ENCODE measurements at places on chromosomes 3 and 15.
A peak's percentile ranks its signal among the peaks of the same experiment; 100 is the strongest.

DNA sequence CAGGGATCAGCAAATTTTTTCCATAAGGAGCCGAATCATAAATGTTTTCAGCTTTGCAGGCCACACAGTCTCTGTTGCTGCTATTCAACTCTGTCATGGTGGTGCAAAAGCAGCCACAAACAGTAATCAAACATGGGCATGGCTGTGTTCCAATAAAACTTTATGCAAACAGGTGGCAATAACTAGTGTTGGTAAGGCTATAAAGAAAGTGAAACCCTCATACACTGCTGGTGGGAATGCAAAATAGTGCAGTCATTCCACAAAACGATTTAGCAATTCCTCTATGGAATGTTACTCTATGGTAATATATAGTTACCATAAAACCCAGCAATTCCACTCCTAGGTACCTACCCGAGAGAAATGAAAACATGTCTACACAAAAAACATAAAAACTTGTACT is 14.0 kb upstream of the MRPS25 start:
- DNase-seq: no peak

DNA sequence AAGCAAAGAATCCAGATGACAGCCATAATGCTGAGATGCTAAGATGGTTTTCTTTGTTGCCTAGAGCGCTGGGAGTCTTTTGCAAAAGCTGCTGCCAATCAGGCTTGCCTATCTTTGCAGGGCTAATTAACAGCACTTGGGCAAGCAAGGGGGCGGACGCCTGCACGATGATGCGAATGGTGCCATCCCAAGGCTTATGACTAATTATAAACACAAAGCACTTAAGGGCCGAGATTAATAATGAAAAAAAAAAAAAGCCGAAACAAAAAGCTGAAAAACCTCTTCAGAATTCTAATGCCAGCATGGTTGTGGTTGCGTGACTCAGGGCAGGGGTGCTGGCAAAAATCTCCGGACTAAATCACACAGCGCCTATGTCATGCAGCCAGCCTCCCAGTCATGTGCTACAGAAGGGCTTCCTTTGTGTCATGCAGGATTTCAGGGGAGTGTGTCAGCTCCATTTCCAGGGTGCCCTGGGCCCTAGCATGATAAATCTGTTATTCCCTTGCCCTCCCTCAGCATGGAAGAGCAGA is 185.0 kb upstream of the ANKRD28 start:
- DNase-seq: no peak

- no peak for DNase-seq
Measured at GRCh38 chr3:108780235-108780634, 23.0 kb upstream of the RETNLB start.

- DNase-seq: no peak
Measured at GRCh38 chr3:168611826-168612225, 516.1 kb upstream of the GOLIM4 start.

- DNase-seq: no peak
Measured at GRCh38 chr3:25679642-25680302, 15.1 kb upstream of the TOP2B start.

DNA sequence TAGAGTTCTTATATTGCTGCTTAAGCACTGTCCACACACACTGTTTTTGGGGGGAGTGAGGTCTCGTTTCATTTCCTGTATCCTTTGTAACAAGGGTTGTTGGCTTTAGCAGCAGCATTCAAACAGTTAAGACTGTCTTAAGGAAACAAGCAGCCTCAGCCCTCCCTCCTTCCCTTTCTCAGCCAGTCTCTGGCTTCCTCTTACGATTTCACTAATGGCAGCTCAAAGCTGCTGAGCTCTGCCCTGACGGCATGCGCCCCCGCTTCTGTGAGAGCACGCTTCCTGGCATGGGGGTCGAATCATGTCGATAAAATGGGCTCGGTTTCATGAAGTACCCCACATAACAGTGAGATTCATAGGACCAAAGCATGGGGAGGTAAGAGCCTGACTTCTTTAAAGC is 105.0 kb downstream of the KLHL25 start:
- no peak for DNase-seq

DNA sequence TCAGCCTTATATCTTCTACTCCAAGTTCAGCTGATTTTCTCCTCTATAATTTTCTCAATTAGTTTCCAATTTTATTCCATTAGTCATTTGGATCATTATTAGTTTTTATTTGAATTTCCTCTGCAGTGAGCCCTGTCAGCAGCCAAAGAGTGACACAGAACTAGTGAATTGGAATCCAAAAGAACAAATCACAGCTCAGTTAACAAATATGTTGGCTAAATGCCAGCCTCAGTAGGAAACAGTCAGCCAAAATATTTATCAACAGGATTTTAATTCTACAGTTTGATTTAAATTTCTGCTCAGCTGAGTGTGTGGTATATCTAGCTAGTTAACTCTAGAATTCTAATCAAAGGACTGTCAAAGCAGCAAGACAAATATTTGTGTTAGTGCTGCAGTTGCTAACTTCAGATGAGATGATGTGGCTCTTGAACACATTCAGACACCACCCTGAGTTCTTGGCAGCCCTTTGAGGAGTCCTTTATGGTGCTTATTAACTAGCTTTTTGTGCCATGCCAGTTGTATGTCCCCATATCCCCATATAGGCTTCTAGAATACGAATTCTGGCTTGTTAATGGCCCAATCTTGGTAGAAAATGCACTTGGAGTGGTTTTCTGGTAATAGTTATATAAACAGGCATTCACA is 194.5 kb downstream of the CPNE4 start:
- no peak for DNase-seq

DNA sequence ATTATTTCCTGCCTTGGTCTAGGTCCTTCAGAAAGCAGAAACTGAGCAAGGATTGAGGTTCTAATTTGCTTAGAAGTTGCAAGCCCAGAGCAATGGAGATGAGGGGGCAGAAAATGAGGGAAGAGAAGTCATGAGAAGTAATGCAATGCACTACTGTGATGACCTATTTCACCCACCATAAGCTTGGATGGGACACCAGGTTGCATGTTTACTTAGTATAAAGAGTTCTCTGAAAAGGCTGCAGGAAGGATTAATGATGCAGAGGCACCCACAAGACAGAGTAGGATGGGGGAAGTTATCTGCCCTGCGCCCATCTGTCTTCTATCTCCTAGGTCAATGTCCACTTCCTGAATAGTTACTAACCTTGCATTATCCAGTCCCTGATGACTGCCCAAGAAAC is 84.8 kb upstream of the SNRK start:
- no peak for DNase-seq

DNA sequence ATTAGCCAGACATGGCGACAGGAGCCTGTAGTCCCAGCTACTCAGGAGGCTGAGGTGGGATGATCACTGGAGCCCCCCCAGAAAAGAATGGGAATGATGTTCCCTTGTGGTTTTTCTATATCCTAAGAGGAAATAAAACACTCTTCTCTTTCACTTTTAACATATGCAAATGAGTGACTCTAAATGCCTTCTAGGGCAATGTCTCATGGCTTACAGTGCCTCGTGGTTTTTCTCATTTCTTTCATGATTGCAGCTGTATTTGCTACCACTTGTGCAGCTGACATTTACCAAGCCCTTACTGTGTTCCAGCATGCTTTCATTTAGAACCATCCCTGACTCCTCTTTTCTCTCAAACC is 26.4 kb downstream of the STOML1 start:
- DNase-seq: peak; percentile 48

DNA sequence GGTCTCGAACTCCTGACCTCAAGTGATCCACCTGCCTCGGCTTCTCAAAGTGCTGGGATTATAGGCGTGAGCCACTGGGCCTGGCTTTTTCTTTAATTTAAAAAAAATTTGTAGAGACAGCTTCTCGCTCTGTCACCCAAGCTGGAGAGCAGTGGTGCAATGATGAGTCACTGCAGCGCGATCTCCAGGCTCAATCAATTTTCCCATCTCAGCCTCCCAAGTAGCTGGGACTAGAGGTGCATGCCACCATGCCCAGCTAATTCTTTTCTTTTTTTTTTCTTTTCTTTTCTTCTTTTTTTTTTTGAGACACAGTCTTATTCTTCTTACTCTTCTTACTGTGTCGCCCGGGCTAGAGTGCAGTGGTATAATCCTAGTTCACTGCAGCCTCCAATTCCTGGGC is 19.8 kb downstream of the TUBGCP4 start:
- DNase-seq: no peak

DNA sequence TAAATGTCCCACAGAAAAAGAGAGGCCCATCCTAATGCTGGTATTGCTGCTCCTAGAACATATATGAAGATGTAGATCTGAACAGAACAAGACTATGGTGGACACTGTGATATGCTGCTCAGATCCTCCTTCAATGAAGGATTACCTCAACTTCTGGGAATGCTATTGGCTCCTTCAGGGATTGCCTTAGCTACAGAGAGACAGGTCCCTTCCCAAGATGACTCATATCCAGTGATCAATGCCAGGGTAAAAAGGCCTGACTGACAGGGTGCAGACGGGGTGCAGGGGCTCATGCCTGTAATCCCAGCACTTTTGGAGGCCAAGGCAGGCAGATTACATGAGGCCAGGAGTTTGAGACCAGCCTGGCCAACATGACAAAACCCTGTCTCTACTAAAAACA is 20.5 kb upstream of the STAG1 start:
- DNase-seq: no peak

- DNase-seq: no peak
Measured at GRCh38 chr3:15159501-15160136, 46.4 kb upstream of the CAPN7 start.

- DNase-seq: no peak
Measured at GRCh38 chr3:156792114-156792513, 34.0 kb upstream of the LEKR1 start.

DNA sequence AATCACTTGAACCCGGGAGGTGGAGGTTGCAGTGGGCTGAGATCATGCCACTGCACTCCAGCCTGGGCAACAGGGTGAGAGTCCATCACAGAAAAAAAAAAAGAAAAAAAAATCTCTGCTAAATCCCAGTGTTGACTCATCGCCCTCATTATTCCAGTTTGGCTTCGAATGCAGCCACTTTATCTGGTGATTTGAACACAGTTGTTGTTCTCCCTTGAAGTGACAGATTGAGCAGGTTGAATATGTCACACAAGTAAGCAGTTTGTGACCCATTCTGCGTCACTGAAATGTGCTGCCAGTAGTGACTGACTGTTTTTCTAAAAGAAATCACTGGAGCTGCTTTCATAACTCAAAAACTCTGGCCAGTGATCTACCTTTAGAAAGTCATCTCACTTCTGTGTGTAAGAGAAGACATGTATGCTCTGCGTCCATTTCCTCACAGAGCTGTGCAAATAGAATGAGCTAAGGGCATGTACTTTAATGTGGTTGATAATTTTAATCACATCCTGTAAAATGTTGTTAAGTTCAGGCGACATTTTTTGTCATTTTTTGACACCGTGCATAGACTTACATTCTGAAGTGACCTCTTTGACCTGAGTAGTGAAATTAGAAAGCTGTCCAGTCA is 12.5 kb downstream of the DOCK3 start:
- no peak for DNase-seq

- no peak for DNase-seq
Measured at GRCh38 chr3:178671791-178672190, 135.6 kb downstream of the KCNMB2 start.

DNA sequence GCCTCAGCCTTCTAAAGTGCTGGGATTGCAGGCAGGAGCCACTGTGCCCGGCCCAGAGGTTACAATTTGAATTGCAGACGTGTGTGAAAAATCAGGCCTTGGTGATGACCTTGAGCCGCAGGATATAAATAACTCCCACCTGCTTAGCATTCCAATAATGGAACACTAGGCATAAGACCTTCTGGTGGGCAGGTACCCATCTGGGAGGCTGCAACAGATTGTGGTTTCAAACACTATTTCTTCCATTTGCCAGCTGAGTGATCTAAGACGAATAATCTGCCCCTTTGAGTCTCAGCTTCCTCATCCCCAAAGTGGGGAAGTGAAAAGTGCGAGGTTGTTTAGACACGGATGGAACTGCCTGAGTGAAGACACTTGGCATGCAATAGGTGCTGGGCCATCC is 47.7 kb upstream of the HERC1 start:
- no peak for DNase-seq

- no peak for DNase-seq
Measured at GRCh38 chr3:126911162-126912026, 71.5 kb upstream of the PLXNA1 start.

DNA sequence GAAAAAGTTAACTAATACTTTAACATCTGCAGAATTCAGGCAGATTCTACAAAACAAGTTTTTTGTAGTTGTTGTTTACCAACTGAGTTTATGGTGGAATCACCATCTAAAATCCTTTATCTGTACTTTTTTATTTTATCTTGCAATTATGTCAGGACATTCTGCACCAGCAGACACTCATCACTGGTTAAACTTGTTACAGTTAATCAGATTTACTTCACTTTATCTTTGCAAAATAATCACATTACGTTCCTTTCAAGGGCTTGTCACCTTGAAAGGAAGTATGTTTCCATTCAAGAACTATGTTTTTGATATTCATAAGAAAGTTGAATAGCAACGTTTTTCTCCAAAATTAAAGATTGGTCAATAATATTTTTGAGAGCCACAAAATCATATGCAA is 796.6 kb upstream of the ROBO1 start:
- no peak for DNase-seq

- no peak for DNase-seq
Measured at GRCh38 chr3:195007766-195008165, 263.2 kb downstream of the XXYLT1 start.

DNA sequence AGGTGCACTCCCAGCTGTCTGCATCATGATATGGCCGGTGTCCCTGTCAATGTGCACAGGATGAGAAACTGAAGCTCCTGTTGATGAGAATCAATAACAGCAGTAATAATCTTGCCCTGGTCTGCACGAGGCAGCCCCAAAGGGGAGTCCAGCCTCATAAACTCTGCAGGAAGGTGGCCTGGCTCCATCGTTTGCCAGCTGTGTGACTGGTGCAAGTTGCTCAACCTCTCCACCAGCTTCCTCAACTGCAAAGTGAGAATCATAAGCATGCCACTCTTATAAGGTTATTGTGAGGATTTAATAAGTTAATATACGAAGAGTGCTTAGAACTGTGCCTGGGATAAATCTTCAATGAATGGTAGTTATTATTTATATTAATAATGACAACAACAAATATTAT is 203.4 kb upstream of the HES1 start:
- no peak for DNase-seq

- no peak for DNase-seq
Measured at GRCh38 chr3:43254125-43254524, 32.2 kb upstream of the SNRK start.

- DNase-seq: no peak
Measured at GRCh38 chr15:100940767-100941379, 21.7 kb downstream of the LRRK1 start.

DNA sequence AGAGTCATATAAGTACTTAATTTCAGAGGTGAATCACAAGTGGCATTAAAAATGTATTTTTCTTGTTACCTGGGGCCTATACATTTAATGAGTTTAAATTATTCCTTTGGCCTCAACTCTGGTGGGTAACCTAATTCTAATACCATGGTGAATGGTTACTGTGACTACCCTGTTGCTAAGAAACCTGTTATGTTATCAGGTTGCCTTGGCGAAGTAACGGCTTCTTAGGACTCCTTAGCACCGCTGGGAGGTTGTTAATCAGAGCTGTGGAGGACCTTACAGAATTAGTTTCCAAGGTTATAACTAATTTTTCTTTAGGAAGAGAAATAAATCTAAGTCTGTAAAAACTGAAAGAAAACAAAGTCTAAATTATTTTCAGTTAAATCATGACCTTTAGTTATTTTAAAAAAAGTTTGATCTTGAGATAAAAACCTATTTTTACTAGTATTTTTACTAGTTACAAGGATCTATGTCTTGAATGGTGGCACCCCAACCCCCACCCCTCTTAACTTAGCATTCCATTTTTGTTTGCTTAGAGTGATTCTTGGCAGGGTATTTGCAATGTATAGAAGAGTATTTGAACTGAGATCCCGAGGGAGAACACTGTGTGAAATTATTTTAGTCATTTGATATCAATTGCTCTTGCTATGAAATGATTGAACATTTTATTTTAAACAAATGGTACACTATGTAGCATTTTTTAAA is 155.5 kb downstream of the FNDC3B start:
- no peak for DNase-seq

All from SK-N-MC (cell line).